ENCODE measurements at places on chromosomes 2 and 18.
A peak's percentile ranks its signal among the peaks of the same experiment; 100 is the strongest.

- no peak for DNase-seq
Observed at GRCh38 chr2:106175086-106175850, 18.8 kb downstream of the UXS1 start.

DNA sequence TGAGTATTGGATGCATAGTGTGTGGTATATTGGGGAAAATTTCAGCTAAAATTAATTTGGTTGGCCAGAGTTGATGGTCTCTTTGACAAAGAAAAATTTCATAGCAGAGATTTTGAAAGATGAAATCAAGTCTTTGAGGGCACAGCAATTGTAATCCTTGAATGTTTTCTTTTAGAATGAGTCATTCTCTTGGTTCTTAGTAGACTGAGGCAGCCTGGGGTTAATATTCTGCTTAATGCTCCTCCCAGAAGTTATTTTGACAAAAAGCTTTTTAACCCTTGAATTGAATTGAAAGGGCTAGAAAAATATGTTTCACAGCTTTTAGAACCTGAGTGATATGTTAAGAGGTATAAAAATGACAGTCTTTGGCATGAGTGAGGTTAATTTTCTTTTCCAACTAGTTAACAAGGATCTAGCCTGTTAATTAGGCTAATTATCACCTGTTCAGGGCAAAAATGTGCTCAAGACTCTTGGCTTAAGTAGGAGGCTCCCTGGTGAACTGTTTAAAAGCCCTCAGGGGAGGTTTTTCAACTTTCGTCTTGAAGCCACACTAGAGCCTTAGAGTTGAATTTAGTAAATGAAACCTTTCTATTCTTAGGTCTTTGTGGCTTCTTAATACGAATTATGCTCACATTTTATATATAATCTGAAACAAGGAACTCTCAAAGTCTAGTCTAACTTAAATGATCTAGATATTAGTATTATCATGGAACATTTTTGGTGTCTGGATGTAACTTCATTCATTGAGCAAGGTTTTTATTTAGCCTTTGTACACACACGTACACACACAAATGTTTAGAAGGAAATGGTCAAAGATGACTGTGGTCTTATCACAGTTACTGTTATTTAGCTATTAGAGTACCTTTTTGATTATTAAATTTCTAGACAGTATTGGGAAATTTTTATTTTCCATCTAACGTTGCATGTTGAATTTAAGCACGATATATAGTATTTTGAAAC is 272.5 kb downstream of the ZNF407 start:
- DNase-seq, result no peak

GRCh38 chr2:215410932-215411285 is 25.0 kb downstream of the FN1 start:
- no peak for DNase-seq

GRCh38 chr2:95265182-95265581 is 9.1 kb upstream of the PROM2 start:
- no peak for DNase-seq

GRCh38 chr2:10331027-10331701 is 28.5 kb downstream of the HPCAL1 start:
- peak; percentile 44 for DNase-seq

DNA sequence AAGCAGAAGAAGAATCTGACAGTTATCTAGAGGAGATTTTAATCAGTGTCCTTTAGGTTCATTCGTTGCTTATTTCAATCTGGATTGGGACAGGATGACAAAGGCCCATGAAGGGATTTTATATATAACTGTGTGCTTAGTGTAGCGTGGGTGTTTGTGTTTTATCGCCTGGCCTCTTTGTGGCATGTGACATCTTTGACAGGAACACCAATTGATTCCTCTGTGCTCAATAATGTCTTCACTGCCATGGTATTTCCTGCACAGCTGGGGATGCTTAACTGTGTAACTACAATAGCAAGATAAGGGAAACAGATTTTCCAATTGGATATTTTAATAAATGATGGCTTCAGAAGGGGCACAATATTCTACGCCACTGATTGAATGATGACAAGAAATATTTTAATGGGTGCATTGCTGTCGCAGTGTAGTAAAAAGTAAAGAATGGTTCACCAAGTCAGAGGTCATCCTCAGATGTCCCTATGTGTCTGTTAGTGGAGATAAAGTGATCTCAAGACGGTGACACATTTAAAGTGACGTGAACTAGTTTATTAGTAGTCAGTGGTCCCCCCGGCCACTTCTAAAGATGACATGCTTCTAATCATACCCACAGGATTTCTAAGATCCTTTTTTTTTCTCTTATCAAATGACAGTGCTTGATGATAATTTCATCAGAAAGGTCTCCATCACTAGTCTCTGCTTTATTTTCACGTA is 160.4 kb downstream of the AGAP1 start:
- no peak for DNase-seq

DNA sequence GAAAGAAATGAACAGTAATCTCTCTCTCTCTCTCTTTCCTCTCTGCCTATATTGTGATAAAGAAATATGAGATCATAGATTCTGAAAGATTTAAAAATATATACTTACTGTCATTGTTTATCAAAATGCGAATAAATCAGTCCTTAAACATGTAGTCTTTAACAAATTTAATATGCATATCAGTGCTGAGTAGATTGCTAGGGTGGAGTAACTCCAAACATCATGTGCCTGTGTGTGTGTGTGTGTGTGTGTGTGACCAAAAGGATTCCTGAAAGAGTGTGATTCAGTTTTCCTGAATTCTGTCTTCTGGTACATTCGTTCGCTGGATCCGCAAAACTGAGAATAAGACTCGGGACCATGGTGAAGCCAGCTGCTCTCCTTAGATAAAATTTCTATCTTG is 24.0 kb upstream of the DSEL start:
- no peak for DNase-seq

- DNase-seq, result no peak
Observed at GRCh38 chr2:10171006-10171800, 48.7 kb downstream of the RRM2 start.

DNA sequence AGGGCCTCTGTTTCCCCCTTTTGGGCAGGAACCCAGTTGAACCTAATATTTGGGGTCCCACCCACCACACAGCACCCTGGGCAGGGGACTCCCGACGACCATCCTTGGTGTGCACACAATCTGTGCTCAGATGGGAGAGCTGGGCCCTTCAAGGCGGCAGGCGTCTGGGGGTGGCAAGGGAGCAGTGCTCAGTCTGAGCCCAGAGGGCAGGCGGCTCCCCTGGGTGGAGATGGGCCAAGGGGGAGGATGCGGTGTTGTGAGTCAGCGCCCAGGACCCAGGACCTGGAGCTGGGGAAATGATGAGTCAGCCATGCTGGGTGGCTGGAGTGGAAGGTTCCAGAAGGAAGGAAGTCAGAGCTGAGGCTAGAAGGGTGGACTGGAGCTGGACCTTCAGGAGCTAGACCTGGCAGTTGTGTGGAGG is 3.8 kb downstream of the PROM2 start:
- DNase-seq, result no peak

GRCh38 chr2:234492717-234493485 is 4.0 kb downstream of the ARL4C start:
- no peak for DNase-seq

- no peak for DNase-seq
Observed at GRCh38 chr2:24613154-24613814, 122.2 kb downstream of the NCOA1 start.

DNA sequence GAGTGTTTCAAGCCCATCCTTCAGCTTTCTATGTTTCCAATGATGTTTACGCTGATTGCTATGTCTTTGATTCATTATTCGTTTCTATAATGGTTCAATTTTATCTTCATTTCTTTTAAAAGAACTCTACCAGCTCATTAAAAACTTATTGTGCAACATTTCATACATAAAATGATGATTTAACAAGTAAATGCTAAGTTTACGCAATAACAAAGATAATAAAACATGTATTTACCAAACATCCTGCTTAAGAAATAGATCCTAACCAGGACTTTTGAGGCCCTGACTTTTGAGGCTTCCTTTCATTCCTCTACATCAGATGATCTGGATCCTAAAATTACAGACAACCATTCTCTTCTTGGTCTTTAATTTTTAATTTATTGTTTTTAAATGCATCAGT is 86.5 kb upstream of the DLGAP1 start:
- no peak for DNase-seq

- DNase-seq, result no peak
Observed at GRCh38 chr2:219531639-219532377, 11.8 kb downstream of the CHPF start.

GRCh38 chr2:112959109-112959812 is 18.5 kb upstream of the IL36G start:
- DNase-seq, result no peak

GRCh38 chr18:51082571-51083267 is 52.7 kb downstream of the SMAD4 start:
- DNase-seq, result no peak

GRCh38 chr18:46070815-46071652 is 1.0 kb downstream of the PSTPIP2 start:
- DNase-seq, result no peak

GRCh38 chr2:205982776-205983327 is 103.1 kb downstream of the INO80D start:
- no peak for DNase-seq

GRCh38 chr2:60311524-60311923 is 241.9 kb downstream of the BCL11A start:
- no peak for DNase-seq

- no peak for DNase-seq
Observed at GRCh38 chr2:100905132-100905805, 85.3 kb downstream of the NPAS2 start.
